Stimulated activated naive CD4-positive, alpha-beta T cell (primary cell): ENCODE measurements at places on chromosomes 7 and 10.

DNA sequence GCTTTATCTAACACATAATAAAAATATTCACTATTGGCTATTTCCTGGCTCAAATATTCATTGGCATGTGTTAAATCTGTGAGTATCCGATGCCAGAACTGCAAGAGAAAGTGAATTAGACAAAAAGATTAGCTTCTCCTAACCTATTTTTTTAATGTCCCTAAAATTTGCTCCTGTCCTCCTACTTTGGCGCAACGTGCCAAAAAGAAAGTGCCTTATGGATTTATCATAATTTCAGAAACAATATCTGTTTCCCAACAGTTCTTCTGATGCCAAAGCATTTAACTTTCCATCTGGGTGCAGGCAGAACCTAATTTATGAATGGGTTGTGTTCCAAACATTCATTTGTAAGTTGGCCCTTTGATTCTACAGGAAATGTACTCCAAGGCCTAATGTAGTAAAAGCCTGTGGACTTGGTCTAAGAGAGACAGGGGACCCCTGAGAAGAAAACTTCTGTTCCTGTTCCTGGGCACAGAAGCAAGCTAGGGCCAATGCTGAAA is 15.4 kb downstream of the PIP4K2A start:
- DNase-seq, result no peak

- no peak for DNase-seq
These were observed 45.9 kb downstream of the TMEM270 start for GRCh38 chr7:73906874-73907273.

GRCh38 chr7:123553159-123553558 is 4.5 kb downstream of the NDUFA5 start:
- no peak for DNase-seq

DNA sequence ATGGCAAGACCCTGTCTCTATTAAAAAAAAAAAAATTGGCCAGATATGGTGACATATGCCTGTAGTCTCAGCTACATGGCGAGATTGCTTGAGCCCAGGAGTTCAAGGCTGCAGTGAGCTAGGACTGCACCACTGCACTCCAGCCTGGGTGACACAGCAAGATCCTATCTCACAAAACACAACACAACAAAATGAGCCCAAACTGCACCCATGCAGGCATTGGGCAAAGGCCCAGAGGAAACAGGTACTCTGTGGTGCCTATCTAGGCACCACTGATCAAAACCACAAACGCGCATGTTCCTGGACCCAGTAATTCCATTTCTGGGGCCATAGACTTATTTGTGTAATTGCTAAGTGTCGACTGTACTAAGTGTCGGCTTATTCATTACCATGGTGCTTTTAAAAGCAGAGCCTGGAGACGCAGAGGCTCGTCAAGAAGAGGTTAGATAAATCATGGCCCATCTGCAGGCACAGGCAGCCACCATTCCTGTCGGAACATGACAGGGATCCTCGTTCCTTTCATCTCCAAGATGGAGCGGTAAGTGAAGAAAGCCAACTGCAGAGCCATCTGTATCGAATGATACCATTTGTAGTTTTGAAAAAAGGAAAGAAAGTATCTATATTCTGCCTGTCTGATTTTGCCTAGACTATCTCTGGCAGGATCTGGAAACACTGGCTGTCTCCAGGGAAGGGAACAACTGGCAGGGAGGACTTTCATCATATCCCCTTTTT is 160.4 kb upstream of the RHEB start:
- DNase-seq, result no peak

DNA sequence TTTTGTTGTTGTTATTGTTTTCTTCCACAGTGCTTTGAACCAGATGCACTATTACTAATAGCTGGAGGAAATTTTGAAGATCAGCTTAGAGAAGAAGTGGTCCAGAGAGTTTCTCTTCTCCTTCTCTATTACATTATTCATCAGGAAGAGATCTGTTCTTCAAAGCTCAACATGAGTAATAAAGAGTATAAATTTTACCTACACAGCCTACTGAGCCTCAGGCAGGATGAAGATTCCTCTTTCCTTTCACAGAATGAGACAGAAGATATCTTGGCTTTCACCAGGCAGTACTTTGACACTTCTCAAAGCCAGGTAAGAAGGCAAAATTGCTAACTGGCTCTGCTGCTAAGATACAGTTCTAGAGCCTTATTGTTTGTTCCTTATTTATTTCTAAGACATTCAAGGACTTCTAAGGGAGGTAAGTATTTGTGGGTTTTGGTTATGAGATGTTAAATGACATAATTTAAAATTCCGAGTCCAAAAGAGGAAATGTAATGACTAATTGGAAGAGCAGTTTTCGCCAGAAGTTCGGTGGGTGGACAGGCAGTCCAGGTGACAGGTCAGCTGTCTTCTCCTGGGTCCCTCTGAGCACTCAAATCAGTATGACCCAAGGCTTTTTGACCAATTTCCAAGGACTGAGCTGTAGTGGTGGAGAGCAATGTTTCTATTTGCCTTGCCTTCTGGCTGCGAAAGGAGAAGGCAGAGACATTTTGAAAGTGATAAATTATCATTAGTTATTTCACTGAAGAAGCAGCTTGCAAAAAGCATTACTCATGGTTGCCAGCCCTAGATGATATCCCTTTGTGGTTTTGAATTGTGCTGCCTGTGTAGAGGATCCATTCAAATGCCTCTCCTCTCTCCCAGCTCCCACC is 10.1 kb downstream of the SLC39A12 start:
- DNase-seq, result no peak

DNA sequence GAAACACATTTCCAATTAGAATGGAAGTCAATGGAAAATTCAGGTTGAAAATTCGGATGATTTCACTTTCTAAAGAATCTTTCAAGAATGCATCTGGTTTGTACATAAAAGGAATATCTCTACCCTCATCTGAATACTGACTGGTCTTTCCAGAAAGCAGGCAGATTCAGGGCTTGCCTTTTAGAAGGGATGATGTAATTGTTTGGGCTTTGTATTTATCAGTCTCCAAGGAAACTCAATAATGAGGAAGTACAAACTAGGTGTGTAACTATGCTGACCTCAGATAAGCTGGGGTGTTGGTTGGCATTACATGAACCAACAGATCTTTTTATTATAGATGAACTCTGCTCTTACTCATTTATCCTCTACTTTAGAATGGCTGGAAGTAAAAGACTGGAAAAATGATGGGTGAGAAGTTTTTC is 24.1 kb downstream of the PDLIM1 start:
- no peak for DNase-seq

DNA sequence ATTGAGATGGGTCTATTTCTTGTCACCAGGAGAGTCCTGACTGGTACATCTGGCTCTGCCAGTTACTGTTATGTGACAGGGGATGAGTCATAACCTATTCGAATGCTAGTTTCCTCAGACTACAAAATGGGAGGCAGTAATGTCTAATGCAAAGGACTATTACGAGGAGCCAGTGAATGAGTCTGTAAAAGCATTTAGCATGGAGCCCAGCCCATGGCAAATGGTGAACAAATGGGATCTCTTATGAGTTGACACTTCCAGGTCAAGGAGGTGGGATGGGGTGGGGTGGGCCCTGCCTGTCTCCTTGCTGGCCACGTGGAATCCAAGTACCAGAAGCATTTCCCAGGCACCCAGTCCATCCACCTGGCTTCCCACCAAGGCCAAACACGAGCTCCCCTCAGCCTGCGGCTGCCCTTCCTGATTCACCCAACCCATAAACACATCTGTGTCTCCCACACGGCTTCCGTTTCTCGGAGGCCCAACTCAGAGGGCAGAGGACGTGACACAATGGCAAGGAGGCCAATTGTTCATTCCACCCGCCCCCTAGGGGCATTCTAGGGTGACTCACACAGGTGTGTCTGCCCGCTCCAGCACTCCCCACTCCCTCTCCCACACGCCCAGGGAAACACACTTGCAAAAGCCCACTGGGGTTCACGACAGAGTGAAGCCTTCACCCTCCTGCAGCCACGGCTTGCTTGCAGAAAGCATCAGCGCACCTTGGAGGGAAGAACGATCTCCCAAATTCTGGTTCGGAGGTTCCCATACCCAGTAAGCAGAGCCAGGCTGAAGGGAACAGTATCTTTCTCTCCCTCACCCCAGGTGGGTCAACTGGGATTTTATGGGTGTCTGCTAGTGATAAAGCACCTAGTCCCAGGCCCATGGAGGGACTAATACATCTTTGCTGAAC is 109.8 kb downstream of the SH3PXD2A start:
- no peak for DNase-seq

DNA sequence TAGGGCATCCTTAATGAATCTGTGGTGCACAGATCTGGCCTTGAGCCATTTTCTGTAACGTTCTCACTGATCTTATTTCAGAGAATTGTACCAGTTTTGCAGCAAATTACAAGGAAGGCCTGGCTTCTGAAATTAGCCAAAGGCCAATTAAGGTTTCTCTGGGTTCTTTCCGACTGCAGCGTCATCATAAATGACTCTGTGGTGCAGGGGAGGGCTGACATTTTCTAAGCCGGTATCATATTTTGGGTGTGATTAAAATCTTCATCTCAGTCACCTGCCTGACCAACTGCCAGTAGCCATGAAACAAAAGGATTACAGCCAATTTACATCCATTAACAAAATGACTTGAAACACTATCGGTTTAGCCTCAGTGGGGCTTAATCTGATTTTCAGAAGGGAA is 363.7 kb downstream of the ADRA2A start:
- no peak for DNase-seq

DNA sequence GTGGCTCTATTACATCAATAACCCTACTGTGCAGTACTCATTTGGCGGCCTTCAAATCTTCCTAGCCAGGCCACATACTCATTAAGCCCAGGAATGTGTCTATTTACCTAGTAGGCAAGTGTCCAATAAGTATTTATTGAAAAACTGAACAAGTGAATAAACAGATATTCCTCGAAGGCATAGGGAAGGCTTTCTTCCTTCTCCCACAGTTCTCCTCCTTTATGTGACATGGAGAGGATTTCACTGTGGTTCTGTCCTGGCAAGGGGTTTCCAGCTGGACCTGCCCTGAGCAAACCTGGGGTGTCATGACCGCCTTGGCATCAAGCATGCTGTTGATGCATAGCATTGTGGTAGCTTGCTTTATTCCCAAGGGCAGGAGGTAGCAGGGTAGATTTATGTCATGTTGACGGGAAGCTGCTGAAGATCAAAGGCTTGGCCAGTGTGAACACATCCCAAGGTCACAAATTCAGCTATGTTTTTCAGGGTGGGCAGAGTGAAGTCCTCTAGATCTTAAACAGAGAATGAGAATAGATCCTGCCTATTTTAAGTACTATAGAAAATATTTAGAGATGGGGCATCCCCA is 195.1 kb downstream of the INHBA start:
- no peak for DNase-seq

DNA sequence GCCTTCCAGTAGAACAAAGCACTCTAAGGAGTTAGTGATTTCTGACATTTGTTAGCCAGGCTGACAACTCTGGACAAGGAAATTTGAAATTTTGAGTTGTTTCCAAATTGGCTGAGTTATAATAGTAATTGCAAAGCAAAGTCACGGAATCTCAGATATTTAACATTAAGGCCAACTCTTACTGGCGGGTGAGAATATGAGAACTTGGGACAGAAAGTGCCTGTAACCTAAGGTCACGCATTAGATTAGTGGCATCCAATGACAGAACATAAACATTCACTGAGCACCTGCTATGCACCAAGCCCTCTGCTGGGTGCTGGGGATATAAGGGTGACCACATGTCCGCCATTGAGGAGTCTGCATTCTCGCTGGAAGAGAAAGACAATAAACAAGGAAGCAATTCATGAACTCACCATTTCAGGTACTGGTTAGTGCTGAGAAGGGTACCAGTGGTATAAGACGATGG is 45.5 kb upstream of the CHST15 start:
- no peak for DNase-seq

DNA sequence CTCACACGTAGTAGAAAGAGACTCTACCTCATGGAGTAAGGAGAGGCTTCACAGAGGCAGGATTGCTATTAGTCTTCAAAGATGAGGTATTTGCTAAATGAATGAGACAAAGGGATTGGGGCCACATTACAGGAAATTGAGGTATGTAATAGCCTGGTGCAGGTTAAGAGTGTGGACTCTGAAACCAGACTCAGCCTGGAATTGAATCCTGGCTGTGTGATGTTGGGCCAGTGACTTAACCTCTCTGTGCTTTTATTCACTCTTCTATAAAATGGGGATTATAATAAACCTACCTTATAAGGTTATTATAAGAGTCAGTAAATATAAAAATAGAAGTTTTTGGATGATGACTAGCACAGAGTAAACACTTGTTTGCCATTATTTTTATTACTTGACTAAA is 64.7 kb upstream of the ATRNL1 start:
- no peak for DNase-seq

DNA sequence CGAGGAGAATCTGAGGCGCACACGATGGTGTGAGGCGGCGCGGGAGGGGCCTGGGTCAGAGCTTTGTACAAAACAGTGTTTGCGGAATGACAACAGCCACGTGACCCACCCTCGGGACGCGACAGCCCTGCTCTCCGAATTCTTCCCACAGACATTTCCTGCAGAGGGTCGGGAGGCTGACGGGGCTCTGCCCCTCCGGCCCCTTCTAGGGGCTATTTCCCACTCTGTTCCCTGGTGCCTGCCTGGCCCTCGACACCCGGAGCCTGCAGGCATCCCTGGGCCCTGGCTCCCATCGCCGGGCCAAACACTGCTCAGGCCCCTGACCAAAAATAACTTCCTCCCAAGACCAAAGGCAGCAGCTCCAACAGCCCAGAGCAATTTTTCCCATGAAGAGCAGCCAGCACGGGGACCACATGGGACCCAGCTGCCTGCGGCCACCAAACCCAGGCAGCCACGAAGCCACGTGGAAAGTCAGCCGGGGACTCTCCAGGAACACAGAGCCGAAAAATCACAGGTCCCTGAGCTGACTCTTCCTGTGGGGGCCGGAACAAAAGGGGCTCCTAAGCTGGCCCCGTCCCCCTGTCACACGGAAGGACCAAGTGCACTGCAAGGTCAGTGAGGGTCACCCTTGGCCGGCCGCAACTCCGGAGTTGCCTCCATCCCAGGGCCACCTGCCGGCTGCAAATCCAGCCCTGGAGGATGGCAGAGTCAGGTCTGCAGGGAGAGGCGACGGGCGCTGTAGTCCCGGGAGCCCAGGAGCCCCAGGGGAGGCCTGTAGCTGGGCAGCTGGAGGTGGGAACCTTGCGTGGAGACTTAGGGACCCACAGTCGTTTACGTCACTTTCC is 42.0 kb downstream of the PAPOLB start:
- DNase-seq, result no peak

DNA sequence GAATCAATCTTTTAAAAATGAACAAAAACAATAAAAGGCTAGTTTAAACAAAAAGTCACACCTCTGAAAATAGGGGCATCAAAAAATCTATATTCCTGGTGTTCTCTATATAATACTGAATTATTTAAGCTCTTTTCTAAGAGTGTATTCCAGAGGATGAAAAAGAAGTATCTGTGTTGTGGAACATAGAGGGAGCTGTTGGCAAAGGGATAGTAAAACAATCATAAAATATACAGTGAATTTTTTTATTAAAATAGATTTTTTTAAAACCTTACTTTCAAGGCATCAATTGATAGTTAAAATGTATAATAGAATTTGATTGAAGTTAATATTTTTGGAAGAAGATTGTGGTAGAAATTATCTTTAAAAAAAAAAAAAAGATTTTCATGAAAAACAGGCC is 1409.1 kb upstream of the CELF2 start:
- no peak for DNase-seq

GRCh38 chr10:117462424-117462792 is 80.1 kb upstream of the EMX2 start:
- no peak for DNase-seq

- peak; percentile 38 for DNase-seq
These were observed 61.5 kb upstream of the ELMO1 start for GRCh38 chr7:37510043-37510634.
